A673 (cell line): ENCODE measurements at places on chromosomes 3 and 15. TPM values are rescaled to one million over a fixed set of nuclear protein-coding genes. Genes with fewer than 3 reads are reported as not detected.

The COLQ gene
- 0.21 and 1.3 TPM in 2 replicates for total RNA-seq

- DNase-seq: no peak
These were observed 345.4 kb downstream of the ERC2 start for GRCh38 chr3:56122911-56123310.

The GREM1 gene
- 1.5 and 2.2 TPM in 2 replicates for total RNA-seq

DNA sequence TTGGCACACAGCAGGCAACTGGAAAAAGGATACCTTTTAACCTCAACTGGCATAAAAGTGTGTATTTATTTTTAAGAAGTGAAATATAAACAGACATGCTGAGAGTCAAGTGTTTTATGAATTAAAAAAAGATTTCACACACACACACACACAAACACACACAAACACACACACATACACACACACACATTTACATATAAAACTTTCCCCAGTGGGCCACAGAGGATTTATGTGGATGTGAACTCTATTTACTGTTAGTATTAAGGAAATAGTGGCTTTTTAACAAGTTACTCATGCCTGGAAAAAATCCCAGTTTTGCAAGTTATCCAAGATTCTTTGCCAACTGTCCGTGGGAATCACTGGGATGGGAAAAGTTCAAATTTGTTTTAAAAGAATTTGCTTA, 725.9 kb upstream of the NR2F2 start:
- DNase-seq: peak; percentile 45

- DNase-seq: peak; percentile 51
These were observed 138.5 kb upstream of the ANKRD28 start for GRCh38 chr3:15936312-15936711.

- peak; percentile 66 for DNase-seq
These were observed 280.4 kb downstream of the ULK4 start for GRCh38 chr3:41681479-41681878.

DNA sequence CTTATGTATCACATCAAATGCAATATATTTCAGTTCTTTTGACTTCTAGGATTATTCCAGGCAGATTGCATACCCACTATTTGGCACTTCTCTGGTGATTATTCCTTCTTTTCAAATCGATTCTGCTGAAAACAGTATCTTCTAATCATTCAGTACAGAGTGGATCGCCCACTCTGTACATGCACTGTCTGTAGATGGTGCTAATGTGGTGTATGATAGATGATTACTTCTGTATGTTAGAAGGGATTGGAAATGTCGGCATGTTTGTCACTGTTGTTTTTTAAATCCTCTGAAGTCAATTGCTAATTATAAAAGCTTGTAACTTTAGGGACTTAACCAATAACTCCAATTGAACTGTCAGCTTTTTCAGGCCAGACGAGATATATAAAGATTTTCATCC, 642.5 kb downstream of the GRM7 start:
- DNase-seq: no peak

GRCh38 chr3:143321058-143321769, 201.6 kb downstream of the CHST2 start:
- DNase-seq: no peak

DNA sequence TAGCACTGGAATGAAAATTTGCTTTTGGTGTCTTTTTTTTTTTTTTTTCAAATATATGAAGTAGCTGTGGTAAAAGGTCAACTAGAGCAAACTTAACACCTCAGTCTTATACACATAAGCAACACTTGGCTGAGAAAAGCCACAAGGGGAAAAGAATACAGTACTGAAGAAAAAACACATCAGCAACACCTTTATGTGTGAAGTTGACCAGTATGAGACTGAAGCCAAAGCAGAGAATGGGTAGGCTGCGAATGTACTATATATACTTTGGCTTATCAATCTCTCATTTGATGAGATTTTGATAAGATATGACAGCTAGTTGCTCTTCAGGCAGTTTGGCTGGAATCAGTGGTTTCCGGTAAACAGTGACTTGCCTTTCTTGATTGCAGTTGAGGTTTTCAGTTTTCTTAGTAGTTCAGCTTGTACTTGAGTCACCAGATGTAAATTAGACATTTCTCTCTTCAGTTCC, 22.0 kb upstream of the ZCWPW2 start:
- no peak for DNase-seq

DNA sequence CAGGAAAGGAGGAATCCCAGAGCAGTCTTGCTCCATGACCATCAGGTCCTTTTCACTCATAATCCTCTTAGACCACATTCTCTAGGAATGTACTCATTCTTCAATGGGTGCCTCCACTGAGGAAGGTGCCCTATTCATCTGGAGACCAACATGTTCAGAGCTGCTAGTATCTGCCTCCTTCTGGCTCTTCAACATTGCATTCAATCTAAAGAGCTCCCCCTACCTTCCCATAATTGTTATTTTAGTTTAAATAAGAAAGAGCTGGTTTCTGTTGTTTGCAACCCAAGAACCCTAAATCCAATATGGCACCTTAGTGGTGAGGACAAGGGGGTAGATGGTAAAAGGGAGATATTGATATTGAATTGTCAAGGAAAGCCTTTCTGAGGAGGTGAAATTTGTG, 67.6 kb downstream of the SCN11A start:
- no peak for DNase-seq

- DNase-seq: no peak
These were observed 34.6 kb downstream of the GASK1A start for GRCh38 chr3:43013743-43014155.

DNA sequence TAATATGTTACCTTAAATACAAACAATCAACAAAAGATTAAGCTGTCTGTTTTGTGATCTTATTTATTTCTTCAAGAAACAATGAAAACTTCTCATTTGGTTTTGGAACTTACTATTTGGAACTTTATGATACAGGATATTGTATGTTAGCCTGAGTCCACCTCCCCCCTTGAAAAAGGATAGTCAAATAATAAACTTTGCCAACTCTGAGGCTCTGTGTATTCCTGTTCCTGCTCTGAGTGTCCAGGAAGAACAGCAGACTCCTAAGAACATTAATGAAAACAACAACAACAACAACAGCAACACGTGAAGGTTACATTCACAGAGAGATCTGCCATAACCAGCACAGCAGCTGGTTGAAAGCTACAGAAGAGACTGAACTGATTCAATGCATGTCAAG, 108.1 kb upstream of the AADACL2 start:
- no peak for DNase-seq

DNA sequence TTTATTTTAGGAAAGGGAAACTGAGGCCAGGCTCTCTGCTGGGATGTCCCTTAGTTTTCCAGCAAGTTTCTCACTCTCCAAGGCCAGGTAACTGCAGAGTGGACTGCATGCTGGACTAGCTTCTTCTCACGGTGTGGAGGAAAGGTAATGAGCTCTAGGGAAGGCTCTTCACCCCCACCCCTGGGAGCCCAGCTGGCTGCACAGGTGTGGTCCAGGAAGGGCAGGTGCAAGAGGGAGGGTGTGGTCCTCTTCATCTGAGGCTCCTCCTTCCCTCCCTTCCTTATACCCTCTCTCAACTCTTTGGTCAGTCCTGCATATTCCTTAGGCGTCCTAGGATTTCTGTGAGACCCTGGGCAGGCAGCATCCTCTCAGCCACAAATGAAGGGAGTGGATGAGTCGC, 33.9 kb downstream of the RNU5B-1 start:
- DNase-seq: no peak

The TUSC7 gene
- not detected in 2 replicates for total RNA-seq

The RARRES1 gene
- 0.15 TPM in 1 of 2 replicates, not detected in the other for total RNA-seq

The MYZAP gene
- not detected in 2 replicates for total RNA-seq

DNA sequence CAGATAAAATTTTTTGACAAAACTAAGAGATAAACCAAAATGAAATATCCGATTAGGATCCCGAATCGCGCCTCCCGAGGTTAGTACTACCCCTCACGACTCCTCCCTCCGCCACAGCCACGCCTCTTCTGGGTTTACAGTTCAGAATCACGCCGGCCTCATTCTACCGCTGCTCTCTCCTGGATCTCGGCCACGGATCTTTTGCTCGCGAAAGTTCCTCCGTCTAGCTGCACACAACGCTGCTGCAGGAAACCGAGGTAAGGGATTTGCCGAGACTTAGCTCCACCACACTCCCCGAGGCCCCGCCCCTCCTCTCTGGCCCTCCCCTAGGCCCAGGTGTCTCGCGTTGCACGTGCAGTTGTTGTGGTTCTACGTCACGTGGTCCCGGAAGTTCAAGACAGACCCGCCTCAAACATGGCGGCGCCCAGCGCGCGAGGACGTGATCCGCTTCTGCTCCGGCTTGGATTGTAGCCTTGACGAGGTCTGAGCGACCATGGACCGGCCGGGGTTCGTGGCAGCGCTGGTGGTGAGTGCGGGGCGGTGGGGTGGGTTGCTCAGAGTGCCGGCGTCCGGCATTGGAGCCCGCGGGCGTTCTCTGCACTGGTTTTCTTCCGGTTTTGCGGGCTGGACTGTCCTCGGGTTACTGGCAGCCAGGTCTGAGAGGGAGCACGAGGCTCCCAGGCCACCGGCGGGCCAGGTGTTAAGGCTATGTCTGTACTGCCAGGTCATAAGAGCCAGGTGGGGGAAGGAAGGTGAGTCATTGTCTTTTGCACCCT, at the start of gene SLC25A26:
TSS of gene SLC25A26 (plus strand) at position 400 of the 776 bp plus-strand sequence. CDS start at position 494, 94 bp downstream.
- DNase-seq: peak; percentile 92

The LOXL1 gene
- 117 and 128 TPM in 2 replicates for total RNA-seq

The AMT gene
- 1.3 and 2.1 TPM in 2 replicates for total RNA-seq

DNA sequence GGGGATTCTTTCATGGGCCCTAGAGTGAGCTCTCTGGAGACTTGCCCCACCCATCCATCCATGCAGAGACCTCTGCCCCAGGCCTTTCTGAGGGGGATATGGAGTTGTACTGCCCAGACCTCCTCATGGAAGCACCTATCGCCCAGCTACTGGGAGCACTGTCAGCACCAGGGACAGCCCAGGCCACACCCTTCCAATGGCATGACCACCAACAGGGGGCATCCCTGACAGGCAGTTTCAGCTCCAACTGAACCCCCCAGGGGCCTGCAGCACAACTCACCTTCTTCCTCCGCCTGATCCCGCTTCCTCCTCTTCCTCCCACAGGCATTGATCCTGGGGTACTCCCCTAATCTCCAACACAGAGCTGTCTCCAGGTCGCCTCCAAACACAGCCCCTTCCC, 21.8 kb downstream of the MRPS11 start:
- DNase-seq: no peak

The THAP10 gene
- 6.2 and 6.6 TPM in 2 replicates for total RNA-seq

- peak; percentile 88 for DNase-seq
These were observed 91.1 kb upstream of the RNF7 start for GRCh38 chr3:141646760-141647561.

GRCh38 chr15:85389772-85390171, 9.4 kb downstream of the AKAP13 start:
- no peak for DNase-seq

- DNase-seq: no peak
These were observed 1.1 kb upstream of the VPS18 start for GRCh38 chr15:40893019-40893670.

The GRAMD1C gene
- 3.1 and 4.5 TPM in 2 replicates for total RNA-seq

GRCh38 chr3:158749526-158749925, 17.3 kb upstream of the RARRES1 start:
- no peak for DNase-seq

The TMIE gene
- 0.17 TPM in 1 of 2 replicates, not detected in the other for total RNA-seq

- DNase-seq: no peak
These were observed 32.2 kb upstream of the CDCP1 start for GRCh38 chr3:45178183-45179023.

The ITIH1 gene
- not detected in 2 replicates for total RNA-seq

DNA sequence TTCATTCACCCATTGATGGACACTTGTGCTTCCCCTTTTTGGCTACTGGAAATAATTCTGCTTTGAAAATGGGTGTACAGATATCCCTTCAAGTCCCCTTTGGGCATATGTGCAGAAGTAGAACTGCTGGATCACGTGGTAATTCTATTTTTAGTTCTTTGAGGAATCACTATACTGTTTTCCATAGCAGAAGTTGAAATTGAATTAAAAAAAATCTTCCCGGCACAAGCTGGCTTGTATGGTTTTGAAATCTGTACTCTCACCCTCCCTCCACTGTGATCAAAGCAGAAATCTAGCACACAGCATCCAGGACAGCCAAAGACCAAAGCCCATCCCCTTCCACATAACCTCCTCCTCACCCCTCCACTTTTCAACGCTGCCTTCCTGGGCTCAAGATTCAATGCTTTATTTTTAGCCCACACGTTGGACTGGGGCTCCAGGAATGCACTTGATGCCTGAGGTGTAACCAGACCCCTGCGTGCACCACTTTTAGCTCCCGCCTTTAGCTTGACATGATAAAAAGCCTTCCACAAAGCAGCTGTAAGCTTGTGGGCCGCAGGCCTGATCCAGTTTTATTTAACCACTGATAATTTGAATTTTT, 29.9 kb downstream of the TMEM40 start:
- DNase-seq: no peak

The RBPMS2 gene
- total RNA-seq: 2.9 and 4.9 TPM in 2 replicates

GRCh38 chr3:103085465-103085864, 650.6 kb downstream of the ZPLD1 start:
- peak; percentile 9 for DNase-seq

The GRIP2 gene
- 0.43 and 0.76 TPM in 2 replicates for total RNA-seq

DNA sequence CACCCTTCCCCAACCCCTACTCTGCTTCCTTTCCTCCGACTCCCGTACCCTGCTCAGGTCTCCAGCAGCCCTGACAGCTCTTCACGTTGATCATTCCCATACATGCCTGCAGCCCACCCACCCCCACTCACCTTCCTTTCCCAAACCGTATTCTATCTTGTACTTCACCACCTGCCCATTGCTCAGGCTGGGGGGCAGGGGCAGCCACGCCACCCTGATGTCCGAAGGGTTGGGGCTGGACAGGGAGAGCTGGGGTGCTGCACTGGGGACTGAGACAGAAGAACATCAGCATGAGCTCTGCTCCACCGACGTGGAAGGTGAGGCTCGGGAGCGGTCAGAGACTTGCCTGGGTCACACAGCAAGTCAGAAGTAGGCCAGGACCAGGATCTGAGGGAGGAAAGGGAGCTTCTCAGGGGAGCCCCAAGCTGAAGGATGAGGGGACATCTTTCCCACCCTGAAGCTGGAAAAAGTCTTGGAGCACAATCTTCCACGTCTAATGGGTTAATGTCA, 16.5 kb upstream of the IGDCC3 start:
- DNase-seq: no peak

GRCh38 chr3:125072749-125073389, 17.1 kb upstream of the HEG1 start:
- no peak for DNase-seq

The NECTIN3 gene
- total RNA-seq: 9.4 and 11.7 TPM in 2 replicates

DNA sequence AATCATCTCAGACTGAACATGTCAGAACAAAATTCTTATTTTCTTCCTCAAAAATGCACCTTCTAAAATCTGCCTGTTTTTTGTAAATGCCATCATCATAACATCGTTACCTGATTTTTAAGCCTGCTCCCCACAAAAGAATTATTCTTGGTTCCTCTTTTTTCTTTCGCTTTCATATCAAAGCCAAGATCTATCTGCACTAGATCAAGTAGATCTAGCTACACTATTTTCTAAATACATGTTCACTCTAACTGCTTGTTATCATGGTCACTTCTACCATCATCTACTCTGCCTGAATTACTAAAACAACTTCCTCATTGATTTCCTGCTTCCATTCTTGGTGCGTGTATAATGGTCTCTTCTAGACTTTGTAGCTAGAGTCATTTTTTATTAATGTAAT, 217.7 kb downstream of the ARPP21 start:
- no peak for DNase-seq

DNA sequence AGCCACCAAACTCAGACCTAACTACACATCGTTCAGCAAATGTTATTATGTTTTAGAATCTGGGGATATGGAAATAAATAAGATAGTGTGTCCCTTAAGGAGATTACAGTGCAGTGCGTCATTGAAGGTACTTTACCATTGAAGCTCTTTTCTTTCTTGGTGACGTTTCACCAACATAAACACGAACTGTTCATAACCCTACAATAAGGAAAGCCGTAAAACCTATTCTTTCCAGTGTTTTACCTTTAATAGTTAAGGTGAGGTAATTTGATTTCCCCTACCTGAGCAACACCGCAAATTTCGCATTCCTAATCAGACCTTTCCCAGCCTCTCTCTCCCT, 826 bp downstream of the CCDC66 start:
- DNase-seq: no peak
